ENCODE measurements at places on chromosomes 12 and 14.

DNA sequence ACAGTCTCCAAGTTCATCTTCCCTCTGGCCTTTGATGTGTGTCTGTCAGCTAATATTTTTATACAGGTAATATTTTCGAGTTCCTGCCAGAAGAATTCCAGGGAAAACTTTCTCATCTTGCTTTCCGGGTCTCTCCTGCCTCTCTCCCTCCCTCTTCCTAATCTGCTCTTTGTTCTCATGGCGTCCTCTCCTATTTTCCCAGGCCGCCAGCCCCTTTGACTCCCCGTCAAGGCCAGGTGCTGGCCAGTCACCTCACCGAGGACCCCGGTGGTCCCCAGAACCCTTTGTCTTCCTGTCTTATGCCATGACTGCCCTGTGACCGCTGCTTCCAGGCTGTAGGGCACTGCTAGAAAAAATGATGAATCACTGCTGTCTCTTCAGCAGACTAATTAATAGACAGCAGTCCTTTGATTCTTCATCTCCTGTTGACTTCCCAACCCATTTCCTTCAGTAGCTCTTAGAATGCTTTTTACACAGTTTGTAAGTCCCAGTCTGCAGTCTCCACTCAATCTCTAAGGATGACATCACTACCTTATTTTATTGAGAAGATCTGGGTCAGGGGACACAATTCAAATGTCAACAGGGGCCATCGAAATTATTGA lies 40.7 kb downstream of the PPFIBP1 start:
- DNase-seq = no peak

GRCh38 chr12:52977170-52977569 lies 28.3 kb downstream of the KRT18 start:
- no peak for DNase-seq

DNA sequence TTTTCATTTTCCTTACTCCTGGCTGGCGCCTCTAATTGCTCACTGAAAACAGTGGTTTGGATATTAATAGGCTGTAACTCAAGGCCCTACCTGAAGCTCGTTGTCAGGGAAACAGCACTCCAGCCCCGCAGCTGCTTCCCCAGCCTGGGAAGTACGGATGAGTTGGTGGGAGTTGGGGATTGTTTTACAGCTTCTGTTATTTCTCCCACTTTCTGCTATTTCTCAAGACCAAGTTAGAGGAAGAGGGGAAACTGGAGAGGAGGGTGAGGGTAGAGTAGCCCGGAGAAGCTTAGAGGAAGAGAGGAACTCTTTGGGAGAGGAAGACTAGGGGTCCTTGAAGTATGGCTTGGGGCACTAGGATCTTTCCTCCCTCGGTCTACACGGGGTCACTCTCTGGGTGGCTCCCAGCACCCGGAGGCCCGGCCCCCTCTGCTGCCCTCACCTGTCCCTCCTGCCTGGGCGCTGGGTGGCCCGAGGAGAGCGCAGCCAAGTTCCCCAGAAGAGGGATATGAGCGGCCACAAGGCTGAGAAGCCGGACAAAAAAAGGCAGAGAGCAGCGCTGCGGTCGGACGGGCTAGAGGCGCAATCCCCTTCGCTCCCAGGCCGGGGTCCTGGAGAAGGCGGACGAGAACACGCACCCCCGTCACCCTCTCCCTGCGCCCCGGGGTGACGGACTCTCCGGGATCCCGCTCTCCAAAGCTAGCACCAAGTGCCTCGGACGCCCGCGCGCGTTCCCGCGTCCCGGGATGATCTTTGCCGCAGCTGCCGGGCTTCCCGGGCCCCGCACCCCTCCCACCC lies 671 bp downstream of the SPTB start:
- DNase-seq = no peak

DNA sequence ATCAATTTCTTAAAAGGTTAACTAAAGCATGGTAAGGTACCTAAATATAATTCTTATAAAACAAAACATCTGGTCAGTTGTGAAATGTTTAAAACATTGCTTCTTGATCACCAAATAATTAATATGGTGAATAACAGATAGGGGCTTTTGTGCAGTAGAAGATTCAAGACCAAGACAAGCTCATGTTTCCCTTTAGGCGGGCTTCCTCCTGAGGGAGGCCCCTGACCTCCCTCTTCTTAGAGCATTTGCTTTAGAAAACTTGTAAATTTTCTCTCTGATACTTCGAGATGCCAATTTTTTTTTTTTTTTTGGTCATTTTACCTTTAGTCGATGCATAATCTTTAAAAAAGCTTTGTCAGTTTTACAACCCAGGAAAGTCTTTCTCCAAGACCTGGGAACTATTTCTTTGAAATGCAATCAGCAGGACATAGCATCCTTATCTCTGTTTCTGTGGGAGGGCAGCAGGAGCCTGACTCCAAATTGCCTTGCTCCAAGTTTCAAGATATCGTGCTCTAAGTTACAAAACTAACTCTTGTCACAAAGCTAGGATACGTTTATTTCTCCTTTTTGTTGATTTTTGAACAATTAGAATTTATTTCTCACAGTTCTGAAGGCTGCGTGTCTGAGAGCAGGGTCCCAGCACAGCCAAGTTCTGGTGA lies 66.6 kb upstream of the BICD1 start:
- no peak for DNase-seq

DNA sequence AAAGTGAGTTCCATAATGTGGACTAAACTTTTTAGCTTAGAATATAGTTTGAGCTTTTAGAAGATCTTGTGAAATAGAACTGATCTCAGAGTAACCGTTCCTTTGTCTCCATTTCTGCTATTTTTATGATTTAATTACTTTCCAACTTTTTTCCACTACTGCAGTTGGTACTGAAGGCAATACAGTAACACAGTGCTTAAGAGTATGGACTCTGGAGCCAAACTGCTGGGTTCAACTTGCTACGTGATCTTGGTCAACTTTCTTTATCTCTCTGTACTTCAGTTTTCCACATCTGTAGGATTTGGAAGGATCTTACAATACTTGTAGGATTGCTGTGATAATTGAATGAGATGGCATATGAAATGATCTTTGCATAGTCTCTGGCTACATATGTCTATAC lies 40.9 kb downstream of the ATXN7L3B start:
- DNase-seq = no peak

DNA sequence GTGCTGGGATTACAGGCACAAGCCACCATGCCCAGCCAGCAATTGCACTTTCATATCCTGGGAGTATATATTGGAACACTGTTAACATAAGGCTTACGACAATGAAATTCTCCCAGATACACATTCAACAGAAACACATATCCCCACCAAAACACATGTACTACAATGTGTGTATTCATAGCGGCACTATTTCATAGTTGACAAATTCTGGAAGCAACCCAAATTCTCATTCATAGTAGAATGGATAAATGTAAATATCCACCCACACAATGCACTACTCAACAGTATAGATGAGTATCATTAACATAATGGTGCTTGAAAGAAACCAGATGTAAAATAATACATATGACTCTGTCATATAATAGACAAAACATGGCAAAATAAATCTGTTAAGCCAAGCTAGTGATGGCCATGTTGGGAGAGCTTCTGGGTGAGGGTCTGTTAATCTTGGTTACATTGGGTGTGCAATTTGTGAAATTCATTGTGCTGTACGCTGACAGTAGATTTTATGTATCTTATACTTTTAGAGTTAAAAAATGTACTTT lies 2.6 kb upstream of the DNAAF2 start:
- DNase-seq = no peak

GRCh38 chr12:107560899-107561285 lies 124.7 kb upstream of the PWP1 start:
- DNase-seq = no peak

GRCh38 chr14:99682809-99683618 lies 1.1 kb upstream of the CYP46A1 start:
- DNase-seq = peak; percentile 79

GRCh38 chr12:85244561-85244960 lies 35.5 kb upstream of the ALX1 start:
- no peak for DNase-seq

All from stimulated activated CD4-positive, alpha-beta T cell treated with anti-CD3 and anti-CD28 coated beads, Interleukin-2, amount 100 ng/mL, for 48 hours (primary cell).